ENCODE measurements at places on chromosomes 1 and 21.

GRCh38 chr1:56070601-56071000 lies 508.8 kb downstream of the PLPP3 start:
- DNase-seq = no peak

- no peak for DNase-seq
Observed at GRCh38 chr1:94884507-94884906, 42.4 kb downstream of the CNN3 start.

- DNase-seq = no peak
Observed at GRCh38 chr1:223538981-223539380, 126.5 kb downstream of the CAPN8 start.

GRCh38 chr21:19256934-19257660 lies 853.5 kb upstream of the TMPRSS15 start:
- DNase-seq = no peak

DNA sequence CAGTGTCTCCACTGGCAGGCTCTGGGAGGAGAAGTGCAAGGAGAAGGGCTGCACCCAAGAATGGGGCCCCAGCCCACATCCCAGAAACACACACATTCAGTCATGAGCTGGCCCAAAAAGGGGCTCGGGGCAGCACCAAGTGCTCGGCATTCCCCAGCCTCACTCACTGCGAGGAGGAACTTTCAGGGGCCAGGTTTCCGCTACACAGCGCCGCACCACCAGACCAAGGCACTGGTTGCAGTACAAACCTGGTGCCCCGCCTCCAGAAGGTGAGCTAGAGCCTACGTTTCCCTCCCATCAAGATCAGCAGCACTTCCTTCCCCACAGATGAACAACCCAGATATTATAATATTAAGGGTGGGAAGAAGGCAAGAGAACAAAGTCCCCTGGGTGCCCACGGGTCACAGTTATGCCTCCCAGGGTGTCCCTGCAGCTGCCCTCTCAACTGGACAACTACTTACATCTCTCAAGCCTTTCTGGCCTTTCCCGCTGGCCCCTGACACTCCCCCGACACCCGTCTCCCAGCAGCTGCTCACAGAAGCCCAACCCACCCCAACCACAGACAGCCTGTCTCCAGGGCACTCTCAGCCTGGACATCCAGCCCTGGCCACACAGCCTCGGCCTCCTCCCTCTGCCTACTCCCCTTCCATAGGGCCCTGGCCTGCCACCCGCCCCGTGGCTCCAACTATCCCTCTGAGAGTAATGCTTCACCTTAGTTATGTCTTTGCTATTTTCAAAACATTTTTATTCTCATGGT lies 3.8 kb downstream of the PBXIP1 start:
- no peak for DNase-seq
